Spinal cord (tissue), 10 donors: ENCODE measurements at places on chromosomes 5 and 9.
A peak's percentile ranks its signal among the peaks of the same experiment; 100 is the strongest.

DNA sequence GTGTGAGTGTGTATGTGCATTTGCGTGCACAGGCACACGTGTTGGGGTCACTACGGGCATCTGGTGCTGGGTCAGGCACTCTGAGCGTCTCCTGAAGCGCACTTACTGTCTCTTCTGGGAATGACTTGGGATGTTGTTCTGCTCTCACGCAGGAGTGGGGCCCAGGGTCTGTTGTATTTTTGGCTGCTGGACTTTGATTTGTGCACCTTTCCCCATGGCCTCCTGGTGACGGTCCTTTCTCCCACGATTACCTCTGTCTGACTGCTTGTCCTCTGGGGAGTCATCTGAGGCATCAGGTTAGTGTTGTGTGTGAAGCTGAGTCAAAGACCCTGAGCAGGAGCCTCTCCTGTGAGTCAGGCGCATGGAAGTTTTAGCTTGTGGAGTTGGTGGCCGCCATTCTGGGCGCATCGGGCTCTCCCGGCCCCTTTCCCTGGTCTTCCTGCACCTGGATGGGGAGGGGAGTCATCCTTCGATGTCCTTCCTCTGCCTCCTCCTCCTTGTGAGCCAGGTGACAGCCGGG, 62.1 kb downstream of the RXRA start:
- DNase-seq = no peak

DNA sequence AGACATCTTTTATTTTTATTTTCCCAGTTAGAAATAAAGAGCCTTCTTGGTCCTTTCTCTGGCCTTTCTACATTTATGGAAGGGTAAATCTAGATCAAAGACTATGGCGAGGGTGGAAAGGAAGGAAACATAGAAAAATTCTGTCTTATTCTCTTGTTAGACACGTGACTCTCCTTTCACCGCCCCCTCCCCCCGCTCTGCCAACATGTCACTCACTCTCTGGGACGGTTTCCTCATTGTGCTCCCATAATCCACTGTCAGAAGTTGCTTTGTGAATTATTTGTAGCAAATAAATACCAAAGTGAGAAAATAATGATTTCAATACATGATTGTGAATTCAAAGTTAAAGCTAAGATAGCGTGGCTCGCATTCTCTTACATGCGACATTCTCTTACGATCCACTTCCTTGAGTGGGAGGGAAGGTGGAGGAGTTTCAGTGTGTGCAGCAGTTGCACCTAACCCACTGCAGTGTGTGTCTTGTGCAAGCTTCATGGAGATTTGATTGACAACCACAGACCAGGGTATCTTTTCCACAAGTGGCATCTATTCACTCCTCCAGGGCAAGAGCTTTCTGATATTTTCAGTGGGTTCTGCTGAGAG, 423.0 kb upstream of the KIF2A start:
- DNase-seq = no peak

GRCh38 chr5:14128079-14128478, 15.1 kb upstream of the TRIO start:
- no peak for DNase-seq

DNA sequence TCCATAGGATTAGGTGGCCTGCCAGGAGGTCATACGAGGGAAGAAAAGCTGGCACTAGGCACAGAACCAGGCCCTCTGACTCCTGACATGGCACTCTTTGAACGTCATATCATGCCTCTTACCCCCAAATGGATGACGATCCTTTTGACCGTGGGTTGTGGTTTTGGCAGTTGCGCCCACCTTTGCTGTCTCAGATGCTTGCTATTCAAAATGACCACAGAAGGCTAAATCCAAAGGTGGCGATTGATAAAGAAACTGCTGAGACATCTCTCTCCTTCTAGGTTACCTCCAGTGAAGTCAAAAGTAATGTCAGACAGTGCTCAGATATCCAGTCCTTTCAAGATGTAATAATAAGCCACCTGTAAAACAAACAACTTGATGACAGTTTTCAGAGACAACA, 385.0 kb downstream of the EFNA5 start:
- no peak for DNase-seq

GRCh38 chr5:12313602-12314001, 409.4 kb upstream of the CTNND2 start:
- DNase-seq = no peak

DNA sequence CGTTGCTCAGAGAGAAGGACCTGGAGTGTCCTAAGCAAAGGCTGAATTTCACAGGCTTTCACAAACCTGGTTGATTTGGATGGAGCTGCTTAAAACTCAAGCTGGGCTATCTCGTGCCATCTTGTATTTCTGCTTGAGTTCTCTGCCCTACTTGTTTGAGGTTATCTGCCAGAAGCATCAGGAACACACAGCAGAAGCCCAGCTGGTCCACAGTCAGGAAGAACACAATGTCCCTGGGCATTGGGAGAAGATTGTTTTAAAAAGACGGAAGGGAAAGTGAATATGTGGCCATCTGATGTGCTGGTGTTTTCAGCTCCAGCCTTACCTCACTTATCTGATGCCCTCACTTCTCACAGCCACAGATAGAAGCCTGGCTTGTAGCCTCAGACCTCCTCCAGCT, 32.9 kb upstream of the SLC36A1 start:
- no peak for DNase-seq

DNA sequence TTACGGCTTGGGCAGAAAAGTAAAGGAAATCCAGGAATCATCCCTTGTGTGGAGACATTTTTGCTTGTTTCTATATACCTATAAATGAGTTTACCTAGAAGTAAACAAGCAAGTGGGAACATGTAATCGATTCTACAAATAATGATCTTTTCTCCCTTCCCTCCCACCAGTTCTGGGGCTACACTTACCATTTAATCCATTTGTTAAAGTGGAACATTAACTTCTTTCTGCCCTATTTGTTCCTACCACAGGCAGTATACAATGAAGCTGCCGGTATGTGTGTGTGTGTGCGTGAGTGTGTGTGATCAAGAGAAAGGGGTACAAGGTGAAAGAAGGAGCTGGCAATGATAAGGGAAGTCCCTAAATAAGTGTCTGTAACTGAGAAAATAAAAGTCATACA, 26.4 kb upstream of the ELL2 start:
- no peak for DNase-seq

- peak; percentile 77 for DNase-seq
These were observed 23.4 kb downstream of the LCP2 start for GRCh38 chr5:170273968-170274710.

- no peak for DNase-seq
These were observed 289.2 kb upstream of the PTGER4 start for GRCh38 chr5:40390281-40391149.

DNA sequence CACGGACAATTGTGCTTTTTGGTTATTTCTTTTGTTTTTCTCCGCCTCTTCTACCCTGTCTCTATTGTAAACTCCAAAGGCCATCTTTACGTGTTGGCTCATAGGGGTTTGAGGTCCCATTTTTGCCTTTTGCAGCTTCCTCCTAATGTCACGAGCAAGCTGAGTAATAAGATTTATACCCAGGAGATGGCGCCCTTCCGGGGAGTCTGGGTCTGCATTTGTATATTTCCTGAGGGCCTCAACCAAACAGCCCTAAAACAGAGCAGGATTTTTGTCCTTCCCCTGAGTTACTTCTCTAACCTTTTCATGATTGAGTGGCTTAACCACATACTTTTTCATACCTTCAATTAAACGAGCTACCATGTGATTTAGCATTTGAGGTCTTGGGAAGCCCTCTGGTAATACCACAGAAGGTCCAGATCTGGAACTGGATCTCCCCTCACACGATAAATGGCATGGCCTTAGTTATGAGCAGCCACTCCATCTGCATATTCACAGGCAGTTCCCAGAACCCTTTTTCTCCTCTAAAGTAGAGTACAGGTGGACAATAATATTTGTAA, 11.2 kb upstream of the CFAP95 start:
- DNase-seq = no peak

DNA sequence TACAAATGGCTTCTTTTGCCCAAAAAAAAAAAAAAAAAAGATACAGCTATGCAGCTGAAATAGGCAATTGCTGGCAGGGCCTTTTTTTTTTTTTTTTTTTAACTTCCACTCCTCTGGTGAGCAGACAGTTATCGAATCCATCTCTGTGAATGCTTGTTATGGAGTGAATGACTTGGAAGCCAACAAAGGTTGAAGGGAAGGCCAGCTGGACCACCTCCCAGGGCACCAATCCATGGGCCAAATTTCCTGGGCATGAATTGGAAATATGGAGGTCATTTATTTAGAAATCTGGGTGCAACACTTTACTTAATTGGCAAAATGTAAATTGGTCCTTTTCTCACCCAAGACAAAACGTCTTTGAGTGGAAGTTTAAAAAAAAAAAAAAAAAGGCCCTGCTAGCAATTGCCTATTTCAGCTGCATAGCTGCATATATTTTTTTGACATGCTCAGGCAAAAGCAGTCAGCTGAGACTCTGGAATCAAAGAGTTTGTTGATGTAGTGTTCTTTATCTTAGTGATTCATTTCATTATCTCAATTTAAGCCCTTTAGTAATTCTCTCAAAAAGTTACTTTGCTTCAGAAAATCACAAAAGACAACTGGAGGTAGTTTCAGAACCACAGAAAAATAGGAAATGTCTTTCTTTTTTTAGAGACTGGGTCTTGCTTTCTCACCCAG, 392.2 kb upstream of the KLF4 start:
- DNase-seq = no peak

GRCh38 chr5:115838885-115839518, 2.4 kb downstream of the ATG12 start:
- no peak for DNase-seq

GRCh38 chr5:78666041-78666444, 17.5 kb upstream of the LHFPL2 start:
- DNase-seq = no peak

- no peak for DNase-seq
These were observed 79.5 kb upstream of the NFIB start for GRCh38 chr9:14393418-14393817.

- DNase-seq = no peak
These were observed 2.6 kb upstream of the ENC1 start for GRCh38 chr5:74643111-74643562.

- DNase-seq = no peak
These were observed 9.5 kb downstream of the SPRY4 start for GRCh38 chr5:142315096-142315900.

- DNase-seq = no peak
These were observed 17.8 kb upstream of the B4GALT1 start for GRCh38 chr9:33184963-33185362.

- DNase-seq = no peak
These were observed 12.5 kb upstream of the LHX2 start for GRCh38 chr9:123998970-123999621.

DNA sequence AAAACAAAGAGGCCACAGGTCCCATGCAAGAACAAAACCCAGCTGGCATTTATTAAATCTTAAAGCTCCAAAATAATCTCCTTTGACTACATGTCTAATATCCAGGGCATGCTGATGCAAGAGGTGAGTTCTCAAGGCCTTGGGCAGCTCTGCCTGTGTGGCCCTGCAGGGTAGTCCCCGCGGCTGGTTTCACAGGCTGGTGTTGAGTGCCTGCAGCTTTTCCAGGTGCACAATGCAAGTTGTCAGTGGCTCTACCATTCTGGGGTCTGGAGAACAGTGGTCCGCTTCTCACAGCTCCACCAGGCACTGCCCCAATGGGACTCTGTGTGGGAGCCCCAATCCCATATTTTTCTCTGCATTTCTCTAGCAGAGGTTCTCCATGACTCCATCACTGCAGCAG, 54.4 kb upstream of the HCN1 start:
- no peak for DNase-seq

- DNase-seq = no peak
These were observed 5.3 kb upstream of the SREK1 start for GRCh38 chr5:66138637-66139317.

- no peak for DNase-seq
These were observed 43.6 kb upstream of the ABCA1 start for GRCh38 chr9:104971511-104971910.

DNA sequence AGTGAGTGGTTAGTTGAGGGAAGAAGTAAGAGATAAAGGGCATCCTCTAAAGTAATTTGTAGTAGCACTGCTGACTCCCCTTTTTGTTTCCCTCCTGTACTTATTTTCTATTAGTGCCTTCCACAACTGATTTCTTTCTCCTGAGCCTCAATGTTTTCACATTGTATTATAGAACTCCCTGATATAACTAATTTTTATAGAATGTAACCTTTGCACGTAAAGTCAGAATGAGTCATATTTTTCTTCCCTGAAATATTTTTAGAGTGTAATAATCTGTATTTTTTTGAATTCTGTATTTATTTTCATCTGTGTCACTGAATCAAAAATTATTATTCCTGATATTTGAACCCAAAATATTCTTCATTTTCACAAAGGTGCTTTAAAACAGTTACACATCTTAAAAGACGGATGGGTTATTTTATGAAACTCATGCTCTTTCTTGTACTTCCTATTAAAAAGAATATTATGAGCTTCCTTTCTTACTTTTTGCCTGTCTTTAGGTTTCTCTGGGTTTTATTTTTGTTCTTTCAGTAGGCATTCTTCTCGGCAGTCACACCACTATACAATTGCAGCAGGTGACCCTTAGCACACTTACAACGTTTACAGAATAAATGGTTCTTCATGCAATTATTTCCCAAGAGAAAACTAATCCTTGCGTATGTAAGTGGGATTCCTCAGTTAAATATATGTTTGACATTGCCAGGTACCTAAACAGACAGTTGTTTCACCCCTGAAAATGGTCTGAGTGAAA, 30.5 kb upstream of the DMRTA1 start:
- DNase-seq = no peak

DNA sequence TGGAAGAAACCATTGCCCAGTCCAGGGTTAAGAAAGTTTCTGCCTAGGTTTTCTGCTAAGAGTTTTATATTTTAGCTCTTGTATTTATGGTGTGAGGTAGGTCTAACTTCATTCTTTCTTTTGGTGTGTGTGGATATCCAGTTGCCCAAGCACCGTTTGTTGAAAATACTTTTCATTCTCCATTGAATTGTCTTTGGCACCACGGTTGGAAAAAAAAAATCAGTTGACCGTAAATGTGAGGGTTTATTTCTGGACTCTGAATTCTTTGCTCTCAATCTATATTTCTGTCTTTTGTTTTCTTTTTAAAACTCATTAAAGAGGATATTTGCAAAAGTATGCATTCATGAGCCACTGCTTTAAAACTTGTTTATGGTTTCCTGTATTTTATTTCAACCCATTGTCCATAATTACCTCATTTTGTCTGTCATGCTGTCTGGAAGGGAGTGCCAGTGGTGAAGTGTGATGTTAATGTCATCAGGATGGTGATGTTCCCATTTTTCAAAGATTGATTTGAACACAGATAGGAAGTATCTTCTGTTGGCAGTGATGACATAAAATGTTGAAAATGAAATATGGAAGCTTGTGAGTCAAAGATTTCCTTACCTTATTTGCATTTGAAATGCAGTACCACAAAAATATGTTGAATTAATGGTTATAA, 33.9 kb downstream of the HABP4 start:
- DNase-seq = no peak

- DNase-seq = peak; percentile 48
These were observed 590 bp downstream of the RASGRF2 start for GRCh38 chr5:80960531-80961375.
